ENCODE measurements at places on chromosomes 2 and 18.

DNA sequence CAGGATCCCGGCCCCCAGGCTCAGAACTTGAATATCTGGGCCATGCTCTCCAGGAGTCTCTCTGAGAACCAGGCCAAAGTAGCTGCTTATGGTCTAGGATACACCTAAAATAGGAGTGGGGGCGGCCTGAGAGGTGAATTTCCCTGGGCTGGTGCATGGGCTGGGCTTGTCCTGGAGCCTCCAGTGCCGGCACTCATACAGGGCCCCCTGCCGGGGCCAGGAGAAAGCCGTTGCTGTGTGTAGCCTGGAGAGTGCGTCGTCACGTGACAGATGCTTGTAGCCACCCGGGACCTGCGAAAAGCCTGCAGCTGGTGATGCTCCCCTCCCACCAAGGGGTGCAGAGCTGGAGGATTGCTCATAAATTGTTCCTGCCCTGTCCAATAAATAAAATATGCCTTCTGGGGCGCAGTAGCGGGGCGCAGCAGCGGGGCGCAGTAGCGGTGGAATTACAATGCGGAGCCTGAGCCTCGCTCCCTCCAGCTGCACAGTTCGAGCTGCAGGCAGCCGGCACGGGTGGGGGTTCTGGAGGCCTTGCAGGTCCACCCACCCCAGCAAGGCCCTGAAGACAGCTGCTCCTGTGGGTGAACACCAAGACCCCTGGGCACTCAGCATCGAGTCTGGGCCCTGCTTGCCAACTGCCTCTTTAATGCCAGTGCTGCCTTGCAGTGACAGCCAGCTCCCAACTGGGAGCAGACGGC, 289.9 kb downstream of the NDUFA10 start:
- no peak for DNase-seq

DNA sequence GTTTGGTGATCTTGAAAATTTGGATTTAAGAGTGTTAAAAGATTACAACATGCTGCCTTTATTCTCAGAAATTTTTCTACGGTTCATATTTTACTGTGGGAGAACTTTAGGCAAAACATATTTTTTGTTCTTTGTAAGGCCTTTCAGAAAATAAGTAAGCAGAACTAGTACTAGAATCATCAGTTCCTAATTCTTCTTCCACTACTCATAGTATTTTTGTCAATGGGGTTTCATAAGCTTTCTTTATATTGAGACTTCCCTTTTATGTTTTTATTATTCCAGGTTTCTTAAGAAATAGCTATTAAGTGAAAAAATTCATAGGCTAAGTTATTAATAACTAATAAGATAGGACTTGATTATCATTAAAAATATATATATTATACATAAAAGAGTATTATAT, 12.4 kb downstream of the UGGT1 start:
- DNase-seq, result no peak

DNA sequence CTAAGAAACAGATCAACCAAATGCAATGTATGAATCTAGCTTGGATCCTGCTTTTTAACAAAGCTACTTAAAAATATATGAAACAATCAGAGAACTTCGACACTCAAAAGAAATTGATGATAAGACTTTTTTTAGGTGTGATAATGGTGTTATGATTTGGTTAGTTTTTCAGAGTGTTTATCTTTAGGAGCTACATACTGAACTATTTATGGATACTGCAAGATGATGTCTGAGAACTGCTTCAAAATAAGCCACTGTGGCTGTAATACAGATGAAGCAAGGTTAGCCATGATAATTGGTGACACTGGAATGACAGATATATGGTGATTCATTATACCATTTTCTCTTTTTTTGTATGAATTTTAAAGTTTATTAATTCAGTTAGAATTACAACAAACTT, 14.2 kb downstream of the SLC25A12 start:
- no peak for DNase-seq

DNA sequence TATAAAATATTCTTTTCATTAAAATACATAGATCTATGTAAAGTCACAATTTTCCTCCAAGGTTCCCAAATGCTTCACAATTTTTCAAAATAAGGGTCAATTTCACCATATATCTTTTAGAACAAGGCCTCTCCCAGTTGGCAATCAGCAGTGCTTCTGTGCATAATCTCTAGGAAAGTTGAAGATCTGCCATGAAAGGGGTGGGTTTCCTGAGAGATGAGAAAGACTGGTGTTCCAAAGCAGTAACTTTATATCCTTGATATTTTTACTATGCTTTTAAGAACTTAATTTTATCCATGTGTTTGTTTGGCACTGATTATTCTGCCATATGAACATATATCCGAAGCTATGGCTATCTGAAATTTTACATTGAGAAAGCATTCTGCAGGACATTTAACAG, 199.4 kb upstream of the CYP26B1 start:
- DNase-seq, result no peak

- no peak for DNase-seq
Observed at GRCh38 chr2:201110615-201111014, 5.3 kb upstream of the CFLAR start.

All from stimulated activated CD4-positive, alpha-beta T cell treated with anti-CD3 and anti-CD28 coated beads, Interleukin-2, amount 100 ng/mL, for 48 hours (primary cell).